Fibroblast of upper back skin (primary cell): ENCODE measurements at places on chromosomes 11 and 22.

- DNase-seq, result no peak
Measured at GRCh38 chr11:114449845-114450244, 10.6 kb downstream of the REXO2 start.

GRCh38 chr11:79413268-79413667 lies 27.6 kb downstream of the TENM4 start:
- DNase-seq, result peak; percentile 97

DNA sequence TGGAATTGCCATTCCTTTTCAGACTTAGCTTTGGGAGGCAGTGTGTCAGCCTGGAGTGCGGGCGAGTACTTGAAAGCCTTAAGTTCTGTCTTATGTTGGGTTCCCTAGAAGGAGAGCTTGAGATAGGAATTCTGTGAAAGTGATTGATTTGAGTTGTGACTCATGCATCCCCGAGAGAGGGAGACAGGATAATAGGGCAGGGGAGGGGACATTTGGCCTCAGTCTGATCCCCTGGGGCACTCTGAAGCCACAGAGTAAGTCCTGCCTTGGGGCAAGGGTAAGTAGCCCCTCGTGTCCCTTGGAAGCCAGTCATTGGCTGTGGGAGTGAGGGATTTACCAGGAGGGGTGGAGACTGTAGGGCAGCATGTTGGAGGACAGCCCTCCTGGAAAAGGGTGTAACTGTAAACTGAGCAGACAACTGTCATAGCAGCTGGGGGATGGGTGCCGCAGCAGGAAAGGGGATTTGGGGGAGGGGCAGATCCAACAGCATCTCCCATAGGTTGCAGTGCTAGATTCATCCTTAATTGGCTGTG lies 44.0 kb downstream of the KIAA1671 start:
- DNase-seq, result peak; percentile 23

DNA sequence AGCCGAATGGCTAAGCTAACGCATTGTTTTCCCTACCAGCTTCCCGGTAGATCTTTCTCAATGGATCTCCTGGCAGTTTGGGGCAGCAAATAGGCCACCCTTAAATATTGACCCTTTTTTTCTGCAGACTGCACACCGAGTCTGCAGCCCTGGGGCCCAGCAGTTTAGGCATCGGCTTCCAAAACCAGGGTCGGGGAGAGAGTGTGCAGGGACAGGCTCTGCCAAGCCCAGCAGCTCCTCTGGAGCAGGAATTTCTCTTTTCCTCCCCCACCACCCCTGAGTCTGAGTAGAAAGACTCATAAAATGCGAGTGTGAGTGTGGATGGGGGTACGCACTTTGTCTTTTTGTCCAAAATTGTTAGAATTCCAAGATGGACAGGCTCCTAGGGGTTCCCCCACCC lies 113.2 kb downstream of the FEZ1 start:
- no peak for DNase-seq

DNA sequence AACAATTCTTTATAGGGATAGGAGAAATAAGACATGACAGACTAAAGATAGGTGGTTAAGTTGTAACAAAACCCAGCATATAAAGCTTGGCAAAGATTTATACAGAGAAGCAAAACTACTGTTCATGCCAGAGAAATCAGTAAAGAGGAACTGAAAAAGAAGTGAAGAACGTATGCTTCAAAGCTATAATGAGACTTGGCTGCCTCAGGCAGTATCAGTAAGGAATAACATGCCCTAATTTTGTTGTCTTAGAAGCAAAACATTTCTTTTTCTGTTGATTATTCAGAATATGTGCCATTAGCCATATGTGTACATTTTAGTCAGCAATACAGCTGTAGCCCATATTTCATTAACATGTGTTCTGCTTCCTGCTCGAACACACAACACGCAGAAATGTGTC lies 403.2 kb downstream of the NELL1 start:
- DNase-seq, result no peak

- DNase-seq, result no peak
Measured at GRCh38 chr11:66333220-66333877, 2.9 kb downstream of the RIN1 start.

- peak; percentile 18 for DNase-seq
Measured at GRCh38 chr11:61693922-61694601, 13.9 kb downstream of the DAGLA start.

- no peak for DNase-seq
Measured at GRCh38 chr11:26011474-26011873, 320.5 kb upstream of the ANO3 start.

- no peak for DNase-seq
Measured at GRCh38 chr11:3223932-3224381, 5.3 kb upstream of the MRGPRG start.

DNA sequence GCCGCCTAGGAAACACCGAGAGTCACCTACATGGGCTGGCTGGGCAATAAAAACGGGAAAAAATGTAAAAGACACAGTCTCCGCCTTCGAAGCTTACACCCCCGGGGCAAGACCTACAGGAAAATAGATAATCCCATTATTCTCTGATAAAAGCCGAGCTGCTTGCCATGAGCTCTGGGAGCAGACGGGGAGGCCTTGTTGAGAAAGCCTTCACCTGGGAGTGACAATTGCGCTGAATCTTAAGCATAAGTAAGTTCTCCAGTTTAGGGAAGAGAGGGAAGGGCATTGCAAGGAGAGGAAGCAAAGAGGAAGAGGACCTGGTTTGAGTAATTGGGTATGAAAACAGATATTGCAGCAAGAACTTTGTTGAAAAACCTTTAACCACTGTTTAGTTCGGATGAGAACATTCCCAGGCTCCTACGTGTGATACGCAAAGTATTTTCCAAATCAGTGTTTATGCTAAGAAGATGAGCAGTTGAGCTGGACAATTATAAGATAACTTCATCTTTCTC lies 813 bp upstream of the BTBD10 start:
- no peak for DNase-seq

- DNase-seq, result no peak
Measured at GRCh38 chr22:24859587-24859986, 53.6 kb downstream of the SGSM1 start.

GRCh38 chr11:128593281-128593680 lies 5.9 kb upstream of the ETS1 start:
- peak; percentile 84 for DNase-seq

DNA sequence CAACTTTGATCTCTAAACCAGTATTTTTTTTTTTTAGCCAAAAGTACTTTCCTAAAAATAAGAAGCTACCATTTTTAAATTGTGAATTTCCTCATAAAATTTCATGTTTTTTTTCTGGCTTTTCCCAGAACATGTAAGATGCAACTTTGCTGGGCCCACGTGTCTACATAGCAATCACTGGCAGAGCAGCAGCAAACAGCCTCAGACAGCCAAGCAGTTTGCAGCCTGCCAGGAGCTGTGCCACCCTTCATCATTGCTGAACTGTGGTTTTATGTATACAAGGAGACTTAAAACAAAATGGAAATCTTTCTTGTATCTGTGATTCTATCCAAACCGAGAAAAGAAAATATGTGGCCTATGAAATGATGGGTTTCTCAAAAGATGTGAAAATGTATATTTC lies 110.2 kb downstream of the GRIA4 start:
- DNase-seq, result no peak
